ENCODE measurements at places on chromosomes 2 and 18.

GRCh38 chr18:58495207-58495606 is 133.7 kb downstream of the ALPK2 start:
- no peak overlapping the region for H3K27ac ChIP-seq
- no peak overlapping the region for H3K4me3 ChIP-seq
- no peaks in the 10 kb centered on the region for H3K27me3 ChIP-seq
- no peaks in the 10 kb centered on the region for H3K36me3 ChIP-seq
- peaks cover 5% of the 10 kb centered on the region for H3K4me1 ChIP-seq

DNA sequence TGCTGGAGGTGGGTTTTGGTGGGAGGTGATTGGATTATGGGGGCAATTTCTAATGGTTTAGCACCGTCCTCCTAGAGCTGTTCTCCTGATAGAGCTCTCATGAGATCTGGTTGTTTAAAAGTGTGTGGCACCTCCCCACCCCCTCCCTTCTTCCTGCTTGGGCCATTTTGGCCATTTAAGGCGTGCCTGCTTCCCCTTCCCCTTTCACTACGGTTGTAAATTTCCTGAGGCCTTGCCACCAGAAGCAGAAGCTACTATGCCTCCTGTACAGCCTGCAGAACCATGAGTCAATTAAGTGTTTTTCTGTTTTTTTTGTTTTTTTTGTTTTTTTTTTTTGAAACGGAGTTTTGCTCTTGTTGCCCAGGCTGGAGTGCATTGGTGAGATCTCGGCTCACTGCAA is 335.7 kb upstream of the HS6ST1 start:
- no peaks in the 10 kb centered on the region for H3K4me1 ChIP-seq
- H3K27me3 ChIP-seq, result no peaks in the 10 kb centered on the region
- H3K36me3 ChIP-seq, result no peaks in the 10 kb centered on the region
- H3K4me3 ChIP-seq, result no peak overlapping the region

DNA sequence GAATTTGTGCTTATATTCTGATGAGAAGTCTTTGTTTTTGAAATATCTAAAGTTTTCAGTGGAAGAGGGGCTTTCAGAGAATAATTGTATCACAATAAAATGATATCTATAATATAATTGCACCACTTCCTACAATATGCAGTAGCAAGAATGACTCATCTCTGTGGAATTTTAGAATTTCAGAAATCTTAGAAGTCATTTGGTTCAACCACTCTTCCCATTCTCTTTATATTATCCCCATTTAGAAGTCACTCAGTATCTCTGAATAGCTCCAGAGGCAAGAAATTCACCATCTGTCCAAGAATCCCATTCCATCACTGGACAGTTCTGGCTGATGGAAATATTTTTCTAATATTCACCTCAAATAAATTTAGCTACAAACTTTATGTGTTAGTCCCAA is 59.3 kb upstream of the CCDC68 start:
- H3K4me3 ChIP-seq, result no peak overlapping the region
- no peak for DNase-seq
- H3K27ac ChIP-seq, result no peak overlapping the region
- H3K4me1 ChIP-seq, result no peaks in the 10 kb centered on the region
- no peaks in the 10 kb centered on the region for H3K27me3 ChIP-seq

GRCh38 chr2:232951891-232952290 is 61.2 kb downstream of the NGEF start:
- no peak overlapping the region for H3K4me3 ChIP-seq
- no peaks in the 10 kb centered on the region for H3K36me3 ChIP-seq
- H3K27ac ChIP-seq, result no peak overlapping the region
- H3K27me3 ChIP-seq, result peaks cover 4% of the 10 kb centered on the region
- no peak for DNase-seq
- H3K4me1 ChIP-seq, result no peaks in the 10 kb centered on the region

GRCh38 chr2:122704109-122704563 is 948.7 kb downstream of the TSN start:
- H3K4me1 ChIP-seq, result no peaks in the 10 kb centered on the region
- DNase-seq, result no peak
- H3K36me3 ChIP-seq, result no peaks in the 10 kb centered on the region
- no peak overlapping the region for H3K4me3 ChIP-seq

Measured in heart right ventricle (tissue), 16 donors.